Activated CD4-positive, alpha-beta memory T cell treated with anti-CD3 and anti-CD28 coated beads for 36 hours (primary cell): ENCODE measurements at places on chromosomes 16 and 17. TPM values are rescaled to one million over a fixed set of nuclear protein-coding genes. Genes with fewer than 3 reads are reported as not detected.

The ALOX15B gene
- total RNA-seq: not detected

The GLTPD2 gene
- not detected for total RNA-seq

DNA sequence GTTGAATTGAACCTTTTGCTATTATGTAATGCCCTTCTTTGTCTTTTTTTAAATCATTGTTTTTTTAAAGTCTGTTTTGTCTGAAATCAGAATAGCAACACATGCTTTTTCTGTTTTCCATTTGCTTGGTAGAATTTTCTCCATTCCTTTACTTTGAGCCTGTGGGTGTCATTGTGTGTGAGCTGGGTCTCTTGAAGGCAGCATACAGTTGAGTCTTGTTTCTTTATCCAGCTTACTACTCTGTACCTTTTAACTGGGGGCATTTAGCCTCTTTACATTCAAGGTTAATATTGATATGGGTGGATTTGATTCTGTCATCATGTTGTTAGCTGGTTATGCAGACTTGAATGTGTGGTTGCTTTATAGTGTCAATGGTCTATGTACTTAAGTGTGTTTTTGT, 292.0 kb downstream of the MAP2K4 start:
- no peak overlapping the region for H3K27ac ChIP-seq
- no peaks in the 10 kb centered on the region for H3K4me1 ChIP-seq
- no peaks in the 10 kb centered on the region for H3K27me3 ChIP-seq
- no peak for DNase-seq
- no peak overlapping the region for H3K4me3 ChIP-seq

- H3K27ac ChIP-seq: no peak overlapping the region
- no peak for DNase-seq
- no peaks in the 10 kb centered on the region for H3K36me3 ChIP-seq
- H3K4me3 ChIP-seq: no peak overlapping the region
These were observed 130.1 kb downstream of the FOXL1 start for GRCh38 chr16:86708431-86708830.

DNA sequence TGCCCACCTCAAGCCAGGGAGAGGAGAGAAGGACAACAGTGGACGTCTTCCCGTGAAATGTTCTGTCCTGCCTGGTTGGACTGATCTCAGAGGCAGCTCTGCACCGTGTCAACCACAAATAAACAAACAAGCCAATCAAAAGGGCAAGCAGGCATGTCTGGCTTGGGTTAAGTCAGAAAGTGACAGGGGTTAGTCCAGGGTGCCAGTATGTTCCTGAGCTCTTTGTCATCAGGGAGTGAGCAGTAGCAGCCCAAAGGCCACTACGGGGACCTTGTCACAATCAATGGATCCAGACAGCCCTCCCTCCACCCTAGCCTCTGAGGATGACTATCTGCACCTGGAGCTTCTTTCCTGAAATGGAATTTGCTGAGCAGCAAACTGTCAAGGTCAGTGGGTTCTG, 35.0 kb downstream of the CNGB1 start:
- H3K36me3 ChIP-seq: no peaks in the 10 kb centered on the region
- H3K27ac ChIP-seq: no peak overlapping the region
- no peaks in the 10 kb centered on the region for H3K4me1 ChIP-seq
- H3K4me3 ChIP-seq: no peak overlapping the region
- DNase-seq: no peak

- no peak overlapping the region for H3K27ac ChIP-seq
- DNase-seq: no peak
- H3K4me3 ChIP-seq: no peak overlapping the region
- no peaks in the 10 kb centered on the region for H3K4me1 ChIP-seq
- no peaks in the 10 kb centered on the region for H3K27me3 ChIP-seq
- H3K36me3 ChIP-seq: no peaks in the 10 kb centered on the region
These were observed 261.8 kb downstream of the CBLN1 start for GRCh38 chr16:49019831-49020230.
